ENCODE measurements at places on chromosomes 16 and 17.

GRCh38 chr16:65002265-65002664 lies 119.6 kb downstream of the CDH11 start:
- no peak for DNase-seq

GRCh38 chr16:89478576-89479221 lies 11.7 kb downstream of the ANKRD11 start:
- no peak for DNase-seq

DNA sequence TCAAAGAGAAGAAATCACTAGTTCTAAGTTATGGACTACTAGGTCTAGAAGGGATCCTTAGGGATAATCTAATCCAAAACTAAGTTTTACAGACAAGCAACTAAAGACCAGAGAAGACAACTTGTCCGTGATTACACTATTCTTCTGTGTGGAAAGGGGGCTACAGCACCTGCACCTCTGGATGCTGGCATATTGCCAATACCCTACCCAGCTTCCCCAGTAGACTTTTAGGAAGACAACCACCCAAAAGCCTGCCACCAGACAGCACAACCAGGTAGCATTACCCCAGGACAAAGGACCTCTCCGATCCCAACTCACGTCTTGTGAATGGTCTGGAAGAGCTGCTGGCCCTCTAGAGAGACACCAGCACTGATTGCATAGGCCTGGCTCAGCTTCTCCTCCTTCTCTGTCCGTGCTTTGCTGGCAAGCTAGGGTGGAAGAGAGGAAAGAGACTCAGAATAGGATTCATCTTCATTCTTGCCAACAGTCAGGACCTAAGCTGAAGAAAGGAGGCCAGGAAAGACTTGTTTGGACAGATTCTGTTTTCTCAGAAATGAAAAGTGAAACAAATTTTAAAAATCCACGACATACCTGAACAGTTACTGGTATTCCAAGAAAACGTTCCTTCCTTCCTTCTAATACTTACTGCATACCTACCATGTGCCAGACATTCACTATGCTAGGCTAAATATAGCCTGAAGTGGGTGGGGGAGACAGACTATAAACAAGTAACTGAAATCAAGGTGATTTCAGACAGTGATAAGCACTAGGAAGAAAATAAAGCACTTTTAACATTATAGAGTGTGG lies 25.3 kb upstream of the TMEM101 start:
- DNase-seq = no peak

DNA sequence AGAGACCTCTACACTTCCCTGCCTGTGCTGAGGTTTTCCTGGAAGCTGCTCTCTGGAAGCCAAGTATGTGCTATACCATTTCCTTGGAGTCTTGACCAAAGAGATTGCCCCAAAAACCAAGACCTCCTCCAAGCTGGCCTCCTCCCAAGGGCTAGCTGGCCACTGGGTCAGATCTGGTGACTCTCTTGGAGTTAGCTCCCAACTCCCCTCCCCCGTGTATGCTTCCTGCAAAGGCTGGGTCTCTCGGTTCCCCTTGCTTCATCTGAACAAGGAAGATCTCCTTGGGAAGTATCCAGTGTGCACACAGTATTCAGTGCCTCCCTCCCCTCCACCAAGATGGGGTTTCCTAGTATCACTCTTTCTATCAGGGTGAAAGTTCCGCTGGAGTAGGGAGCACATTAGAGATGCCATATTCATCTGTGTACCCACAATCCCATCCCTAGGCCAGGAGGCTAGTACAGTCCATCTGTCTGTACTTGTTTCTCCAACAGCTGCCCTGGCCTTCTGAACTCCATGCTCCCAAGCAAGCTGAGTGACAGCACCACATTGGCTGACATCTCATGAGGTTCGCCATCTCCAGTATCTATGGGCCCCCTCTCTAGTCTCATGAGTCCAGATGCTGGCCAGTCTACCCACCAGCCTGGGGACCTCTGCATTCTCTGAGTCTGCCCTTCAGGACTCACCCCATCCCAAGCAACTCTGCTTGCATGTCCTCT lies 3.2 kb downstream of the GAS7 start:
- DNase-seq = no peak

- no peak for DNase-seq
Measured at GRCh38 chr17:19645734-19646201, 2.8 kb upstream of the ALDH3A2 start.

DNA sequence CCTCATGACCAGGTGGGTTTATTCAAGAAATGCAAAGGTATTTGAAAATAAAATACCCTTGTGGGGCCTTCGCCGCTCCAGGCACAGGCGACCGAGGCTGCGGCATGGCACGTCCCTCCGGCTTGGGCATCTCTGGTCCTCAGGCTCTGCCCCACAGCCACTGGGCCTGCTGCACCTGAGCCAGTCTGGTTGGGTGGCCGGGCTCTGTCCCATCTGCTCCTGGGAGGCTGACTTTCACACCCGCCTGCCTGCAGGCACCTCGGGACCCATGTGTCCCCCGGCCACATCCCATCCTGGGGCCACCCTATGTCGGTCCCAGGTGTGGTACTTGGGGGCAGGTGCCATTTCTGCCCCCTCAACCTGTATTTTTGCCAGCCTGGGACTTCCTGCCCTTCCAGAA lies 20.9 kb downstream of the OSBPL7 start:
- no peak for DNase-seq

- no peak for DNase-seq
Measured at GRCh38 chr17:16939606-16940115, 32.3 kb downstream of the TNFRSF13B start.

DNA sequence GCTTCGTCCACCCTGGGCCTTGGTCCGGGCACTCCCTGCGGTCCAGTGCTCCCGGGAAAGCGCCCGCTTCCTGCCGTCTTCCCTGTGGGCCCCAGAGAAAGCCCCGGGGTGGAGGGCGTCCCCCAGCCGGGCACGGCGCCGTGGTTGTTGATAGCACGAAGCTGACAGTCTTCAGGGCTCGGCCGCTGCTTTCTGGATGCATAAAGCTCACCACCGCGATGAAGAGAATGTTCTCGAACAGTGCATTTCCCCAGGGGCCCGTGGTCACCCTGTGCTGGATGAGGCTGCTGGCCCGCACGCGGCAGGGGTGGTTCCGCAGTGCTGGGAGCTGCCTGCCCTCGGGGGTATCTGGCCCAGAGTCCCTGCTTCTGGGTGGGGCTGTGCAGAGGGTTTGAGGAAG lies 53.2 kb downstream of the BAHCC1 start:
- no peak for DNase-seq

- DNase-seq = no peak
Measured at GRCh38 chr17:18967916-18968315, 16.0 kb downstream of the SLC5A10 start.

DNA sequence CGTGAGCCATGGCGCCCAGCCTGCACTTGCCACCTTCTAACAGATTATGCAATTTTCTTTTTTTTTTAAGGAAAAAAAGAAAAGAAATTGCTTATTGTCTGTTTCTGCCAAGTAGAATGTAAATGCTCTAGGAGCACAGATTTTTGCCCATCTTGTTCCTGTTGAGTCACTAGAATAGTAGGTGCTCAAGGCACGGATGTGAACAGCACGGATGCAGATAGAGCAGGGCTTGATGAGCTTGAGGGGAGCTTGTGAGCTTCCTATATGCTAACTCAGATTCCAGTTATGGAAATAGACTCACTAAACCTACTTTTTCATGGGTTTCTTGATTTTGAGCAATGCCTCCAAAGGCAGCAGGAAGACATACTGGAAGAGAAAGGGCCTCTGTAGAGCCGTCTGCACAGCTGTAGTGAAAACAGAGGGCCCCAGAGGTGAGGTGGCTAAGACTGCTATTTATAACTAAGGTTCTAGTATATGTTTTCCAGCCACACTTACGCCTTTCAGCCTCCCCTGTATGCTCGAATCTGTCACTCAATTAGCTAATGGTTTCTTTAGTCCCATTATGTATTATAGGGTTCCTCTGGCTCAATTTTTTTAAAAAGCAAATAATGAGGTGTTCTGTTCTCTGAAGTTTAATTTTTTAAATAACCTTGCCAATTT lies 72.8 kb downstream of the WWP2 start:
- DNase-seq = no peak

GRCh38 chr17:17127730-17128291 lies 78.3 kb downstream of the PLD6 start:
- DNase-seq = no peak

- DNase-seq = no peak
Measured at GRCh38 chr16:77812856-77813500, 24.6 kb downstream of the VAT1L start.

- no peak for DNase-seq
Measured at GRCh38 chr16:10737068-10737625, 6.5 kb upstream of the NUBP1 start.

DNA sequence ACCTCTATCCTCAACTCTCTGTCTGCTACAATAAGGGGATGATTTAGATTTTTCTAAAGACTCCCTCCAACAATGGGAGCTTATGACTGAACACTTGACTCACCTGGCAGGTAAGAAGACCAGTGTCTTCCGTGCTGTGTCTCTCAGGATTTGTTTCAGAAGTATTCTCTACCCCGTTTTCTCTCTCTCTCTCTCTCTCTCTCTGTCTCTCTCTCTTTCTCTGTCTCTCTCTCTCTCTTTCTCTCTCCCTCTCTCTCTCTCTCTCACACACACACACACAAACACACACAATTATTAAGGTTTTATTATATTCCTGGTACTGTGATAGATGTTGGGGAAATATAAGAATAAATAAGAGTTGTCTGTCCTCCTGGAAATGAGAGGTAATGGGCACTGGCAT lies 263.9 kb downstream of the TOX3 start:
- no peak for DNase-seq

GRCh38 chr16:72924537-72924926 lies 123.4 kb downstream of the ZFHX3 start:
- no peak for DNase-seq

- DNase-seq = no peak
Measured at GRCh38 chr17:64291268-64291851, 28.3 kb upstream of the TEX2 start.

- no peak for DNase-seq
Measured at GRCh38 chr16:48525201-48526057, 84.6 kb downstream of the N4BP1 start.
